ENCODE measurements at places on chromosomes 3 and 15.
A peak's percentile ranks its signal among the peaks of the same experiment; 100 is the strongest.

DNA sequence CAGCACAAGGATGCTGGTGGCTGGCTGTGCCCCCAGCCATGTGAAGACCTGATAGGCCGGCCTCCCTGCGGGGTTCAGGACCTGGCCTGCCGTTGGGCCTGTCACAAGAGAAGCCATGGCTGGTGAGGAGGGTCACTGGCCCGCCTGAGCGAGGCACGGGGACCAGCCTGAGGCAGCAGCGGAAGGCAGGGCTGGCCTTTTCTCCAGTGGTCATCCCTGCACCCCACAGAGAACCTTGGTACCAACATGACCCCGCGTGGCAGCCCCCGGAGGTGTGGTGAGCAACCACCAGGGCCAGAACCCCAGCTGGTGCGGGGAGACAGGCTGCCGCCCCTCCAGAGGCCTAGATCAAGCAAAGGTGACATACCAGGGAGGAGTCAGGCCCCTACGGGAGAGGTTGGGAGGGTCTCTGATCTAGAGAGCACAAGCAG lies 134.1 kb upstream of the MEF2A start:
- DNase-seq, result no peak

GRCh38 chr15:43977072-43977884 lies 150.5 kb downstream of the WDR76 start:
- DNase-seq, result no peak

DNA sequence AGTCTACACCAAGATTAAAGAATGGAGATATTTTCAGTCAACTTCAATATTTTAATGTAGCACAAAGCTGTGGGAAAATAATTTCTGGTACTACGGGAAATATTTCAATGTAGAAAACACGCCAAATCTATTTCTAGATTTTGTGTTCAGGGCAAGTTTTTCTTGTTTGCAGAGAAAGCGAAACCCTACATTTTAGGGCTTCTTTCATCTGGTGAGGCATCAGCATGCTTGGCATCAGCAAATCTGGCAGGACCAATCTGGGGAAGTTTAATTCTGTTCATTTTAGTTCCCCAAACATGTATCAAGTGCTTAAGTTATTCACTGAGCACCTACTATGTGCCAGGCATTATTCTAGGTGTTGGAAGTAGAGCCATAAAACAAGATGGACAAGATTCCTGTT lies 30.3 kb downstream of the CLRN1 start:
- DNase-seq, result no peak

DNA sequence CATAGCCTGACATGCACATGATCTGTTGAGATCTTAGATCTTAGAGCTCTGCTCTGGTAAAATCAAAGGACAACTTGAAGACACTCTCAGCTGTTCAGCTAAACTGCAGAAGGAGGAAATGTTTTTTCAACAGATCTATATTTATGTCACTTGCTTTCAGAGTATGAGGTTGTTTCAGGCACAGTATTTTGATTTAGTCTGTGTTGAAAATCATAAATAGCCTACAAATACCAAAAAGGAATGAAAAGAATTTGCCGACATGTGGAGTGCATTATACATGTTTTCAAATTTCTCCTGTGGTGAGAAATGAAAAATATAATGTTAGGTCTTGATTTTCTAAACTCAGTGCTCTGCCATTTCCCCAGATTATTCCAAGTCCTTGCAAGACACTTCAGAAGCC lies 1118.4 kb downstream of the TBL1XR1 start:
- no peak for DNase-seq

DNA sequence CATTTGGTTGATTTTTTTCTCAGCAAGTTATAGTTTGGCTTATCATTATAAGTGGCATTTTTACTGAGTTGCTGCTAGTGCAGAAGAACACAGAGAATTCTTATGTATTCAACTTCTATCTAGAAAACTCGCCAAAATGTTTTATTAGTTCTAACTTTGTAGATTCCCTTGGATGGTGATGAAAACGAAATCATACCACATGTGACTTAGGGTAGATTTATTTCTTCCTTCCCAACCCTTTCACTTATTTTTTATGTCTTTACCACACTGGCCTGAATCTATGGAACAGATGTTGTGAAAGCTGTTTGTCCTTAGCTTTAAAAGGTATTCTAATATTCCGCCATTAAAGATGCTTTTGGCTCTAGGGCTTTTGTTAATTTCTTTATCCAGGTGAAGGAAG lies 503.3 kb upstream of the CFAP20DC start:
- DNase-seq, result no peak

GRCh38 chr3:176167272-176167671 lies 1030.0 kb downstream of the TBL1XR1 start:
- DNase-seq, result peak; percentile 21

Measured in kidney epithelial cell (primary cell).